Amygdala (tissue), 56 donors: ENCODE measurements at places on chromosomes 16 and 17.
A peak's percentile ranks its signal among the peaks of the same experiment; 100 is the strongest.

GRCh38 chr17:13561606-13562270 is 40.0 kb downstream of the HS3ST3A1 start:
- DNase-seq = no peak

DNA sequence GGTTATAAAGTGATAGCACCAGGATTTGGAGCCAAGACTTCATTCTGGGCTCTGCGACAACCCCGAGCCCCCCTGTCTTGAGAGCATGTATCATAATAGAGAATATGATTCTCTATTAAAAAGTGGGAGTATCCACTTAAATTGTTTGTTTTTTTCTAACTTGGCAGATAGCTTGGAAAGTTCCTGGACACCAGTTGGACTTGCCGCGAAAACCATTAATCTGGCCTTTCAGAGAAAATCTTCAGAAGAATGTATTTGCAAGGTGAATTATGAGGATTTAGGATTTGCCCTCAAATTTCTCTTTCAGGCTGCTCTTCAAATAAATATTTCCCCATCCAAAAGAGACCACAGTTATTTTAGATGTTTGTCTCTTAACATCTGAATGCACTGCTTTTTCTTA is 53.5 kb downstream of the MARCHF10 start:
- DNase-seq = no peak

- DNase-seq = no peak
These were observed 15.4 kb downstream of the DHODH start for GRCh38 chr16:72023962-72024361.

GRCh38 chr17:73369111-73369521 is 57.3 kb upstream of the CDC42EP4 start:
- DNase-seq = peak; percentile 12

DNA sequence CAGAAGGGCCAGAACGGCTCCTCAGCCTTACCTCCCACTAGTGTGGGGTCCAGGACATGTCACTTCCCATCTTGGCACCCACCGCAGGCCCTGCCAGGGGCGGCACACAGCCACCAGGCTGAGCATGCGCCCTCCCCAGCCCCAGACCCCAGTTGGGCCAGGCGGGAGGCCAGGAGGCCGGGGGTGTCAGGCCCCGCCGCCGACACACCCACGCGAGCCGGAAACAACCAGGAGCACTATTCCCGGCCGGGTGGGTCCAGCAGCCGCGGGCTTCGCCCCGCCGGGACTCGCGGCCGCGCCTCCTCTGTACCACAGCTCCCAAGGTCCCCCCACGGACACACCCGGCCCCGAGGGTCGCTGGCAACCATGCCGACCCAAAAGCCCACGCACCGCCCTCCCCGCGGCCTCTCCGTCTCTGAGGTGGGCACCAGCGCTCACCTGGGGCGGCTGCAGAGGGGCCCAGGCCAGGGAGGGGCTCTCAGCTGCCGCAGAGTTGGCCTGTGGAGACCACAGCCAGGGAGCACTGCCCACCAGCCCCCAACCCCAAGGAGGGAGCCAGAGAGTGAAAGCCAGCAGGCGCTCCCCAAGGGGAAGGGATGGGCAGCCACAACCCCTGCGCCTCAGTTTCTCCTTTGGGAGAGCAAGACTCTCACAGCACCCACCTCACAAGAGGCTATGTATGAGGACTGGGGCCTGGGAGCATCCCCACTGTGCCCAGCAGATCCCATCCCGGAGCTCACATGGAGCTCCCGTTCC is 18.0 kb downstream of the B9D1 start:
- DNase-seq = no peak

DNA sequence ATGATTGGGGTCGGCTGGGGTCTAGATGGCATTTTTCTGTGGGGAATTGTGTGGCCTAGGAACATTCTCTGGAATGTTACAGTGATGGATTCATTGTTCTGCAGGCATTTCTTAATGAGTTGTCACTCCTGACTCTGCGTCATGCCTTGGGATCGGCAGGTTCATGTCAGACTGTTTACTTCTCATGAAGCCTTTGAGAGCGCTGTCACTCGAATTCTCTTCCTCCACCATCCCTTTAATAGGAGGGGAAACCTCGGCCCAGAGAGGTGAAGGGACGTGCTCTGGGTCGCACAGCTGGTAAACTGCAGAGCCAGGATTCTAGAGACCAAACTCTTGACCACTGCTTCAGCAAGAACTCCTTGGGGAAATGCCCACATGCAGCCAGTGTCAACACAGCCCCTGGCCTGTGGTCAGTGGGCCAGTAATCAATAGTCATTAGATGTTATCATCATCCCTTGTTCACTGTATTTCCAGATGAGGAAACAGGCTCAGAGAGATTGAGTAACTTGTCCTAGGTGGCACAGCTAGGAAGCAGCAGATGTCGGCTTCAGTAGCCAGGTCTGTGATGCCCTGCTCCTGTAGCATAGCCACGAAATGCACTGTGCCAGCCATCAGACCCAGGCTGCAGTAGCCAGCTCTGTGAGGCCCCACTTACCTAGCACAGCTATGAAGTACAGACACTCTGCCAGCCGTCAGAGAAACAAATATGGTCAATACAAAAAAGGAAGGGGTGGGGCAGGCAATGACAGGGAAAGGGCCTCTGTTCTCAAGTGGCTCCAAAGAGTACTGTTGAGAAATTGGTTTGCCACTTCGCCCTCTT is 259.0 kb downstream of the CPPED1 start:
- no peak for DNase-seq

GRCh38 chr16:81445966-81446906 is 1.6 kb downstream of the CMIP start:
- DNase-seq = no peak

DNA sequence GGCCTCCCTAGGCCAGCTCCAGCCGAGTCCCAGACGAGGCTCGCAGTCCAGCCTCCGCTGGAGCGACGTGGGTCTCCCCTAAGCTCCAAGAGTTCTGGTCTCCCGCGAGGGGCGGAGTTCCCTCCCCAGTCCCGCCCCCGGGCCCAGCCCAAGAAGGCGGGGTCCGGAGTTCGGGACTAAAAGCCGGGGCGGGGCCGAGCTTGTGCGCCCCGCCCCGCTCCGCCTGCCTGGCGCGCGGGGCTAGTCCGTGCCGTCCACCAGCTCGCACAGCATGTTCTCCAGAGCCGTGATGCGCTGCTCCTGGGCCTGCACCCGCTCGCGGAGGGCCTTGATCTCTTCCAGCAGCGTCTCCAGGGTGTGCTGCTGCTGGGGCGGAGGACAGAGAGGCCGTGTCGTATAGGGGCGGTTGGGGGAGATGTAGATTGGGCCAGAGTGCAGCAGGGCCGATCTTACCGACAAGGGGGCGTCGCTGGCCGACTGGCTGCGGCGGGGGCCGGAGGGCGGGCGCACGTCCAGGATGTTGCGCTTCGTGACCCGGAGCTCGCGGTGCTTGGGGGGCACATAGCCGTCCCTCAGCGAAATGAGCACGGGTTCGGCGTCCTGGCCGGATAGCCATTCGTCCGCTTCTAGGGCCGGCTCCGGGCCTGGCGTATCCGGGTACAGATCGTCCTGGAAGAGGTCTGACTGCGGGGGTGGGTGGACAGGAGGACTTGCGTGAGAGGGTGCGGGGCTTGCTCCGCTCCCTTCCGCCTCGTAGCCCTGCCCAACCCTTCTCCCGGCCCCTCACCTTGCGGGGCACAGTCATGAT is 7.0 kb downstream of the CORO6 start:
- DNase-seq = peak; percentile 74

DNA sequence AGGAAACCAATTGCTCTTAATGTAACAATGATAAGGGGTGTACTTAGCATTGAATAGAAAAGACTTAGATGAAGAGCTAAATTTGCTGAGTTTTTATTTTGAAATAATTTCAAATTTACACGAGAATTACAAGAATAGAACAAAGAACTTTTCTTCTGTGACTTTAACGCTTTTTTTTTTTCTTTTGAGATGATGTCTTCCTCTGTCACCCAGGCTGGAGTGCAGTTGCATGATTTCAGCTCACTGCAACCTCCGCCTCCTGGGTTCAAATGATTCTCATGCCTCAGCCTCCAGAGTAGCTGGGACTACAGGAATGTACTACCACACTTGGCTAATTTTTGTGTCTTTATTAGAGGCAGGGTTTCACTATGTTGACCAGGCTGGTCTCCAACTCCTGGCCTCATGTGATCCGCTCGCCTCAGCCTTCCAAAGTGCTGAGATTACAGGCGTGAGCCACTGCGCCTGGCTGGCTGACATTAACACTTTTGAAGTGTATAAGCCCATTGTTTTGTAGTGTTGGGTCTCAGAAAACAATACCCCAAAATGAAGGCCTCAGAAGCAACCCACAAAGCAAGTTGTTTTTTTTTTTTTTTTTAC is 2.1 kb downstream of the TEN1 start:
- no peak for DNase-seq

DNA sequence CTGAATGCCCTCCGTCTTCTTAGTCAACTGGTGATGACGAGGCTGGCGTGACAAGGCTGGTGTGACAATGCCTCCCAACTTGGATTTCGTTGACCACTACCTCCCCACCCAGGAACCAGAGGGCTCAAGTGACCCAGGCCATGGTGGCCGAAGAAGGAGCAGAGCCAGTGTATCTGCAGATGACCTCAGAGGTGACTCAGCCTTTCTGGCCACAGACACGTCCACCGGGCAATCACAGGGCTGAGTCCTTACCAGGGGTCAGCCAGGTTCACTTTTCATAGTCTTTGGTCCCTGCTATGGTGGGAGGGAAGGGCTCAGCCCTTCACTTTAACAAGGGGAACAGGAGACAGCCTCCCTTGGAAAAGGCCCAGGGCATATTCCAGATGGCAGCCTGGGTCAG is 116.3 kb downstream of the MAF start:
- no peak for DNase-seq

DNA sequence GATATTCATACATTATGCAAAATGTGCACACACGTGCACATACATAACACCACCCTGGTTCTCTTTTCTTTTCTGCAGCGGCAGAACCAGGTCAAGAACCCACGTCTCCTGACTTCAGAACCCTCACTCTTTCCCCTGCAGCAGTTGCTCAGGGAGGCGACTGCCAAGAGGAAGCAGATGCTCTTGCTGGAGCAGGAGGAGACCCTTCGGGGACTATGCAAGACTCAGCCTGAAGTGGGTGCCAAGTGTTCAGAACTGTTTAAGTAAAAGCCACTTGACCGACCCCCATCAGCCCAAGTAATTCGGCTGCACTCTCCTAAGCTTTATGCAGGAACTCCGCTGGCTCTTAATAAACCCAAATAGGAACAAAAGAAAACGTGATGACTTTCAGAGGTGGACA is 193.8 kb downstream of the SLC39A11 start:
- no peak for DNase-seq

- no peak for DNase-seq
These were observed 4.8 kb upstream of the KRT31 start for GRCh38 chr17:41402161-41402560.

DNA sequence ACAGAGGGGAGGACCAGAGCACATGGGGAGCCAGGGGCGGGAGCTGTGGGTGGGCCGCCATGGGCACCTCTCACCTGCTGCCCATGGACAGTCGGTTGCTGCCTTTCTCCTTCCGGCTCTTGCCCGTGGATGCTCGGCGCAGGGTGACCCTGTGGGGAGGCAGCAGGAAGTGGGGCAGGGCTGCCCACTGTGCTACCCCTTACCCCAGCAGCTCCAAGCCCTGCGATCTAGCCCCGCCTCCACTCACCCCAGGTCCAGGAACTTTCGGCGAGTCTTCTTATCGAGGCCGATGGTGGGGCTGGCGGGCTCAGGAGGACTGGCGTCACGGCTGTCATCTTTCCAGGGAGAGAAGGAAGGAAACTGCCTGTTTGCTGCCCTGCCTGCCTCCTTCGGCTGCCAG is 14.2 kb downstream of the SAMD14 start:
- no peak for DNase-seq

GRCh38 chr17:63529711-63530556 is 6.8 kb downstream of the KCNH6 start:
- no peak for DNase-seq

DNA sequence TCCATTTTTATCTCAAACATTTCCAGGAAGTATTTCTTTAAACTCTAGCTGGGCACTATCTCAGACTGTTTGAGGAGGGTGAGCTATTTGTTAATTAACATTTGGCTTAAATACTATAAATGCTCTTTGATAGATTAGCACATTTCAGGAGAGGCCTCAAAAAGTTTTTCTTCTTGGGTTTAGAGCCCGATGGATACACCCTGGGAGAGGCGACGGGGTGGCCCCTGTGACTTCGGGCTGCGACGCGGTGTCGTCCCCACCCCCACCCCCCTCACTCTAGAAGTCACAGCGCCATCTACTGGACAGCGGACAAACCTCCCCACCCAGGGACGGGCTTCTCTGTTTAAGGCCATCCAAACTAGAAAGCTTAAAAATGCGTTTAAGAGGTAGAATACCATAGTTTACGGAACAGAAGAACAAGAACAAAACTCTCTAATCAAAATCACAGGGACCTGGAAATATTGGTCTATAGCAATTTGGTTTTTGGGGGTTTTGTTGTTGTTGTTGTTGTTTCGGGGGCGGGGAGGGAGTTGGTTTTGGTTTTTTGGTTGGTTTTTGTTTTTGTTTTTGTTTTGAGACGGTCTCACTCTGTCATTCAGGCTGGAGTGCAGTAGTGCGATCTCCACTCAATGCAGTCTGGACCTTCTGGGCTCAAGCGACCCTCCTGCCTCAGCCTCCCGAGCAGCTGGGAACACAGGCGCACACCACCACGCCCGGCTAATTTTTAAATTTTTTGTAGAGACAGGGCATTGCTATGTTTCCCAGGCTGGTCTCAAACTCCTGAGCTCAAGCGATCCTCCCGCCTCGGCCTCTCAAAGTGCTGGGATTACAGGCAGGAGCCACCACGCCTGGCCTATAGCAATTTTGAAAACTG is 254.4 kb downstream of the C16orf95 start:
- DNase-seq = no peak

DNA sequence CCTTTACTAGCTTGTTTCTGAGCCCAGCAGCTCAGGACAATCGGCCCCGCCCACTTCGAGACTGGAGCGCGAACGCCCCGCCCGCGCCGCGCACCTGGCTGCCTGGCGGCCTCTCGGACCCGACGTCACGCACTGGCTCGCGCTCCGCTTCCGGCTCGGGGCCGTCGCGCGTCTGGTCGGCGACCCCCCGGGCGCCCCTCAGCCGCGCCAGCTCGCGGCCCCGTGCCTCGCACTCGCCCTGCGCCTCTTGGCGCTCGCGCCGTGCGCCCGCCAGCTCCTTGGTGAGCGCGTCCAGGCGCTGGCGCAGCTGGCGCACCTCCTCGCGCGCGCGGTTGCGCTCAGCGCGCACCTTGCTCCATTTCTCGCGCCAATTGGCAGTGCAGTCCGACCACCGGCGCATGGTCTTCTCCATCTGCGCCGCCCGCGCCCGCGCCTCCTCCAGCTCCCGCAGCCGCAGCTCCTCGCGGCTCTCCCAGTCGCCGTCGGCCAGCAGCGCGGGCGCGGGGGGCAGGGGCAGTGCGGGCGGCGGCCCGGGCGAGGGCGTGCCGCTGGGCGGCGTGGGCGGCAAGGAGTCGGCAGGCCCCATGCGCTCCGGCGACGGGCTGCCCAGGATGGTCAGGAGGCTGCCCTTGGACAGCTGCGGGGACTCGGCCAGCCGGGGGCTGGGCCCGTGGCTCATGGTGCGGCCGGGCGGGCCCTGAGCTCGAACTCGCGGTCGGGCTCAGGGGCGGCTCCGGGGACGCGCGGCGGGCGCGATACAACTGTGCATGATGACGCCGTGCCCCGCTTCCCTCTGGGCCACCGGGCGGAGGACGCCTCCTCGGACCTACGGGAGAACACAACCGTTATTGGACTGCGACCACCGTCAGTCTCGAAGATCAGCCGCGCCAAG is 7.6 kb downstream of the CCDC102A start:
- DNase-seq = no peak

- no peak for DNase-seq
These were observed 44.5 kb upstream of the CDYL2 start for GRCh38 chr16:80848862-80849261.

GRCh38 chr17:34366010-34366409 is 3.0 kb upstream of the CCL1 start:
- no peak for DNase-seq

- DNase-seq = no peak
These were observed 22.5 kb upstream of the CACNG1 start for GRCh38 chr17:67021743-67022450.
